ENCODE measurements at places on chromosomes 13 and 19. TPM values are rescaled to one million over a fixed set of nuclear protein-coding genes. Genes with fewer than 3 reads are reported as not detected.

The OR4F17 gene
- not detected for total RNA-seq

The ZNF284 gene
- 5.6 TPM for total RNA-seq

The CACNG8 gene
- 0.02 TPM for total RNA-seq

The ZNF844 gene
- 16.5 TPM for total RNA-seq

The ZNF723 gene
- total RNA-seq: not detected

The CGB8 gene
- total RNA-seq: not detected

The C19orf85 gene
- not detected for total RNA-seq

The ZNF677 gene
- 85.7 TPM for total RNA-seq

The BRME1 gene
- total RNA-seq: 0.49 TPM

The UHRF1 gene
- total RNA-seq: 34.1 TPM
